ENCODE measurements at places on chromosomes 3 and 15. TPM values are rescaled to one million over a fixed set of nuclear protein-coding genes. Genes with fewer than 3 reads are reported as not detected.

ELL3 gene
- polyA plus RNA-seq = 2.7 TPM

KIF7 gene
- 1.4 TPM for polyA plus RNA-seq

TF gene
- 0.88 TPM for polyA plus RNA-seq

CADM2 gene
- 0.06 TPM for polyA plus RNA-seq

WWTR1 gene
- 23.3 TPM for polyA plus RNA-seq

P2RY12 gene
- polyA plus RNA-seq = not detected

SLC12A8 gene
- polyA plus RNA-seq = 5.4 TPM

FGF7 gene
- polyA plus RNA-seq = 3.8 TPM

SPRED1 gene
- polyA plus RNA-seq = 4.6 TPM

FANCD2OS gene
- not detected for polyA plus RNA-seq

DNASE1L3 gene
- polyA plus RNA-seq = 27.5 TPM

SEMA5B gene
- polyA plus RNA-seq = 6.6 TPM

ACTL6A gene
- polyA plus RNA-seq = 23.7 TPM

CEP63 gene
- 19.2 TPM for polyA plus RNA-seq

LRRC15 gene
- polyA plus RNA-seq = 0.09 TPM

ALDH1L1 gene
- polyA plus RNA-seq = 199 TPM

GORASP1 gene
- polyA plus RNA-seq = 38.8 TPM

UBAP1L gene
- 2.1 TPM for polyA plus RNA-seq

GRM2 gene
- polyA plus RNA-seq = not detected

CALML4 gene
- 54.7 TPM for polyA plus RNA-seq

PLSCR2 gene
- not detected for polyA plus RNA-seq

HESX1 gene
- 2.1 TPM for polyA plus RNA-seq

ACKR2 gene
- polyA plus RNA-seq = 0.86 TPM

SNX22 gene
- 1.1 TPM for polyA plus RNA-seq

TMEM212 gene
- polyA plus RNA-seq = not detected

FES gene
- 9.3 TPM for polyA plus RNA-seq

P2RY14 gene
- polyA plus RNA-seq = 0.54 TPM

DAPK2 gene
- 3.8 TPM for polyA plus RNA-seq

PTX3 gene
- polyA plus RNA-seq = 0.45 TPM

PDE8A gene
- polyA plus RNA-seq = 20.3 TPM

ACTC1 gene
- 7.4 TPM for polyA plus RNA-seq

GPR176 gene
- 2.9 TPM for polyA plus RNA-seq

C3orf33 gene
- 8.1 TPM for polyA plus RNA-seq

EDC3 gene
- 11.5 TPM for polyA plus RNA-seq

HGD gene
- polyA plus RNA-seq = 251 TPM

EBLN2 gene
- polyA plus RNA-seq = 0.24 TPM

MYLK gene
- polyA plus RNA-seq = 25.3 TPM

TFRC gene
- polyA plus RNA-seq = 23.7 TPM

HOMER2 gene
- 4.6 TPM for polyA plus RNA-seq

MNS1 gene
- 6.9 TPM for polyA plus RNA-seq

RARB gene
- polyA plus RNA-seq = 8.3 TPM

RPP25 gene
- polyA plus RNA-seq = 7.3 TPM

Data from kidney (tissue), 22 donors.